ENCODE measurements at places on chromosomes 5 and 9.

DNA sequence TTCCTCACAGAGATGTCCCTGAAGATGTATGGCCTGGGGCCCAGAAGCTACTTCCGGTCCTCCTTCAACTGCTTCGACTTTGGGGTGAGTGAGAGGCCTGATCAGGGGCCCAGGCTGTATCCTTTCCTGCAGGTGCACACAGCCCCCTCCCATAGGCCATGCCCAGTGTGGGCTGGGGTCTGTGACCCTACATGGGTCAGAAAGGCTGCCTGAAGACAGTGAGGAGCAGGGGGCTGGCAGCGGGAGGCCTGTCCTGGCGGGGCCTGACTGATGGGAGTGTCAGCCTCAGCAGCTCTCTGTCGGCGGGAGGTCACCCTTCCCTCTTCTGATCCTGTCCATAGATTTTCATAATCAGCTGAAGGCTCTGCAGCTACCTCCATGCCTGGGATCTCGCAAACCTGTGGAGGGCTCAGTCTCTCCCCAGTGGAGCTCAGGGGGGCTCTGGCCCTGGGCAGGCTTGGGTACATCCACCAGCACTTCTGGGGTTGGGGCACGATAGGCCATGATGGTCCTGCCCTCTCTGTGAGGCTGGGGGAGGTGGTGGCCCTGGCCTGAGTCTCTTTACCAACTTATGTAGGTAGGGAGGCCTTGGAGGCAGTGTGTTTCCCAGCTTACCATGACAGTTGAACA lies 98.5 kb downstream of the CACNA1B start:
- no peak for DNase-seq

GRCh38 chr5:31343946-31344345 lies 150.5 kb downstream of the CDH6 start:
- DNase-seq = no peak

- DNase-seq = no peak
These were observed 85.3 kb upstream of the SARDH start for GRCh38 chr9:133823189-133824105.

- DNase-seq = peak; percentile 41
These were observed 242.0 kb downstream of the AUH start for GRCh38 chr9:91119679-91120078.

GRCh38 chr5:37582202-37582601 lies 203.1 kb downstream of the WDR70 start:
- no peak for DNase-seq
